ENCODE measurements at places on chromosomes 5 and 9.

DNA sequence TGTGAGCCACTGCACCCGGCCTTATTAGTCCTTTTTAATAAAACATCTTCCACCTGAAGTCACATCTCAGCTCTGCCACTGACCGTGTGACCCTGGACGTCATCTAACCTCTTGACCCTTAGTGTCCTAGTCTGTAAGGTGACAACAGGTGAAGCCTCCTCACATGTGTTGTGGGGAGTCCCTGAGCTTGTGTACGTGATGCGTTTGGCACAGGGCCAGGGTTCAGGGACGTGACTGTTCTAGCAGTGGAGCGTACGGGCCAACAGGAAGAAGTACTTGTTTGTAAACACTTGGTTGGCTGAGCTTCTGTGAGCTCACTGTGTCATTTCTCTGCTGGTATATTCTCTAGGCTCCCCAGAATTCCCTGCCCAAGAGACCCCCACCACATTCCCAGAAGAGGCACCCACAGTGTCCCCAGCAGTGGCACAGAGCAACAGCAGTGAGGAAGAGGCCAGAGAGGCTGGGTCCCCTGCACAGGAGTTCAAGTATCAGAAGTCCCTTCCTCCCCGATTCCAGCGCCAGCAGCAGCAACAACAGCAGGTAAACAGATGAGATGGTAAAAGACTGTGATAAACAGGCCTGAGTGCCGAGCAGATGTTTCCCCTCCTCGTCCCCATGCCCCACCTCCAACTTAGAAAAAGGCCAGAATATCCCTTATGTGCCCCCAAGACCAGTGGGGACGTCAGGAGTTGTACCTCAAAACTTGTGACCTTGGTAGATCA is 35.3 kb upstream of the POMT1 start:
- no peak for DNase-seq

GRCh38 chr9:92934321-92934720 is 13.0 kb upstream of the FGD3 start:
- no peak for DNase-seq

DNA sequence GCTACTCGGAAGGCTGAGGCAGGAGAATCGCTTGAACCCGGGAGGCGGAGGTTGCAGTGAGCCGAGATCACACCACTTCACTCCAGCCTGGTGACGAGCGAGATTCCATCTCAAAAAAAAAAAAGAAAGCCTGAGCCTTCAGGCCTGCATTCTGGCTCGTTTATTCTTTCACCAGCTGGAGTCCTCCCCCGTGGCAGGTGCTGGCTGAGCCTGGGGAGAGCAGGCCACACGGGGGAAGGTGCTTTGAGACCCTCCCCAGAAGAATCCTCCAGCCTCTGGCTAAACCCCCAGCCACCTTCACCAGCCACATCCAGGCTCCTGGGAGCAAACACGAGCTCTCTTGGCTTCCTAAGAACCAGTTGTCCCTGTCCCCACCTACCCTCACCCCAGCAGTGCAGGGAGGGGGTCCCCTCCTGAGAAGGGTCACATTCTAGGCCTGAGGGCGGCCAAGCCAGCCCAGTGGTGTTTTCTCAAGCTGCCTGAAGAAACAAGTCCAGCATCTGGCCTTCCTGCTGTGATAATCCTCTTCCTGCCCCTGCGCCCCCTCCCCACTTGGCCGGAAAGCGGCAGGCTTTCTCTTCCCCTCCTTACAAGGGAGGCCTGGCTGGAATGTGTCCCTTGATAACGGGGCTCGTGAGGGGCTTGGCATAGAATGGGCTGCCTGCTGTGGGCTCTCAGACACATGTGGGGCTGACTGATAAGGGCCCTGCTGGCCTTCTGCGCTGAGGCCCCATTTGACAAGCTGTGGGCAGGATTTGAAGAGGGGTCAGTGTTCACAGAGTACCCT is 41.5 kb downstream of the PLPP7 start:
- no peak for DNase-seq

DNA sequence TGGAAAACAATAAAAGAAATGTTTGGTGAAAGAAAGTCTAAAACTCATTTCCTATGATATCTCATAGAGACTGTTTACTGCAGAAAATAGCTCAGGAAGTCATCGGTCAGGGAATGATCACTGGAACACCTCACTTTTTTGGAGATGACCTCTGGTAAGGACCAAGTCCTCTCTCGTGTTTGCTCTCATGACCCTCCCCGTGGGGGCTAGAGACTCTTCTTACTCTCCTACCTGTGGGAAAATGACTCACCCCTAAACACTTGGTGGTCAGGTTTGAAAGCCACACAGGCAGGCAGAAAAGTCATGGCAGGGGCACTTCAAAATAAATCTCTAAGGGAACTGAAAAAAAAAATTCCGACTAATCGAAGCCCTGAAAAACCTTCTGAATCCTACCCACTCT is 48.2 kb downstream of the FAM240B start:
- no peak for DNase-seq

GRCh38 chr9:133991214-133991921 is 756 bp downstream of the VAV2 start:
- DNase-seq = peak; percentile 65

Measured in GM03348 (cell line).